ENCODE measurements at places on chromosomes 3 and 15. TPM values are rescaled to one million over a fixed set of nuclear protein-coding genes. Genes with fewer than 3 reads are reported as not detected.

DLEC1 gene
- 0.60 TPM for total RNA-seq

GRCh38 chr3:155766206-155766605 is 21.3 kb upstream of the PLCH1 start:
- DNase-seq, result no peak

DNA sequence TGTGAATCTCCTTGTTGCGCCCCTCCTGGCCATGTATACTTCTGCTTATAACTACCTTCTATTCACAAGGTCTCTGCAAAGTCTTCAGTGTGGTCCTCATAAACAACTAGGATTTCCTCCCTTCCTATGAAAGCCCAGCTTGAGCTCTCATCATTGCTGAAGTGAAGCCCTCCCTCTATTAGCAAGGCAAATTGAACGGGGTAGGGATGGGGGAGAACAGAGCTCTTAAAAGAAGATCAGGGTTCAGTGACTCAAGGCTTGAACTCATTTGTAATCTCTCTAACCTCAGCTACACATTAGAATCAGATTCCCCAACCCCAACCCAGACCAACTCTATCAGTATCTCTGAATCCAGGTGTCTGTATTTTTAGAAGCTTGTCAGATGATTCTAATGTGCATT is 88.3 kb upstream of the ST8SIA2 start:
- DNase-seq, result peak; percentile 22

SPTSSB gene
- 1.1 TPM for total RNA-seq

ACTRT3 gene
- total RNA-seq, result 0.31 TPM

DNA sequence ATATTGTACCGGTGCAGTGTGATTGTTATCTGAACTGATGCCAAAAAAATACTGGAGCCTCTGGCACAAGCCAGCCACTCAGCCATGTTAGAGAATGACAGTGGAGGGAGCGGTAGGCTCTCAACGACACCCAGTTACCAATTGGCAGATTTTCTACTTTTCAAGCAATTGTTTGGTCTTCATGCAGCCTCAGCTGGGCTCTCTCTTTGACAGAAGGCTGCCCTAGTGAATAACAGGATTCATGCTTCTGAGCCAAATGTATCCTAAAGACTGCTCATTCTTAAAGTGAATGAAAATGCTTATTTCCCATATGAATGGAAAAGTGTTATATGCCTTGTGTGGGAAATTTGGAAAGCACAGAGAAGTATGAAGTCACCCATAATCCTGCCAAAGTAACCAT is 261.2 kb upstream of the TRIM42 start:
- no peak for DNase-seq

AMIGO3 gene
- total RNA-seq, result not detected

SLC2A2 gene
- total RNA-seq, result not detected

DNA sequence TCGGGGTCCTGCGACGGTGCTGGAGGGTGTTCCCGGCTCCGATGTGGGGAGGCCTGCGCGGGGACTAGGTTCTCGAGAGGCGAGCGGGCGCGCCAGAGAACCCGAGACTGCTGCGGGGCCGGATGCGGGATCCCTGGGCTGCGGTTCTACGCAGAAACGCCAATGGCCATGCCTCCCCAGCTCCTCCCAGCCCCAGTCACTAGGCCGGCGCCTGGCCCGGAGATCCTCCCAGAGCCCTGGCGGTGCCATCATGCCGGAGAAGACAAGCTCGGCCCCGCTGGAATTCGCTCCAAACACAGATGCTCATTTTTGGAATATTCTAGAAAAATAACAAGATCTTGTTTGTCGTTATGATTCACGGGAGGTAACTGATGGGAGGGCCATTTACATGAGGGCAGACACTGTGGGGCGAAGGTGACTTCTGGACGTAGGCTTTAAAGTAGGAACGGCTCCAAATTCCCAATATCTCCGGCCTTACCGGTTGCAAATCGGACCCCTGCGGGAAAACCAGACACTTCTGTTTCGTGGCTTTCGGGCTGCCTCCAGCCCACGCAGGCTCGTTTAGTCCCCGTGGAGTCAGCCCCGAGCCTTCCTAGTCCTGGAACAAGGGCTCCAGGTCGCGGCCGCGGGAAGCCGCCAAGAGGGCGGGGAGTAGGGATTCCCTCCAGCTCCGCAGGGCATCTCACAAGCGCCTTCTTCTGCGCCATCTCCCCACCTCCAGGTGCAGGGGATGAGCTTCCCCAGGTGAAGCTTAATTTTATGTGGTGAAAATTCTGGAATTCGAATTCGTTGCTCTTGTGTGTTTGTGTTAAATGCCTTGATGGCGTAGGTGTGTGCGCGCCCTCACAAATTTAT is 74.8 kb upstream of the POLG start:
- peak; percentile 56 for DNase-seq

GRCh38 chr3:192326656-192327055 is 400.7 kb downstream of the FGF12 start:
- no peak for DNase-seq

- no peak for DNase-seq
Measured at GRCh38 chr3:10140996-10141546, 507 bp upstream of the VHL start.

DNA sequence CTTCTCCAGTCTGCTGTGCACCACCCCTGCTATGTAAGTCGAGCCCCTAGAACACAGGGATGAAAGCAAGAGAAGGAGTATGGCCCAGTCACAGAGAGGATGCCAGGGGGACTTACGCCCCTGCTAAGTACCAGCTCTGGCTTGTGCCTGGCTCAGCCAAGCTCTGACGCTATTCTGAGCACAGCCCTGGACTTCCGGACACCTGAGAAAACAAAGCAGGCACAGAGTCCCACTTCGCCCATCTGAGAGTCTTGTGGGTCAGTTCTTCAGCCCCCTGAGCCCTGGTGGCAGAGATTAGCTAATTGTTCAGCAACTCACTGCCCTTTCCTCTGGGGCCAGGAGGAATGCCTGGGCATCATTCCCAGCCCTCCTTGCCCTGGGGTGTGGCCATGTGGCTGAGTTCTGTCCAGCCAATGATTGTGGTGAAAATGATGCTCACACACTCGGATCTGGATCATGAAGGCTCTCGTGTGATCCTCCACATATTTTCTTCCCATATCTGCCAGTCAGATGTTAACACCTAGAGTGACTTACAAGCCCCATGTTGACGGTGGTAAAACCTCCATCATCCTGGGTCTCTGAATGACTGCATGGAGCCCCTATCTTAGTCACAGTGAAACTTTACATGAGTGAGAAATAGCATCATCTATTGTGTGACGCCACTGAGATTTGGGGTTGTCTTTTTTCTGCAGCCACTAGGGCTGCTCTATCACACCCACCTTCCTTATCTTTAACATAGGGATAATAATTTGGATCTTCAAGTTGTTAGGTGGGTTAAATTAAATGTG is 105.7 kb downstream of the TPRA1 start:
- DNase-seq, result no peak

DNA sequence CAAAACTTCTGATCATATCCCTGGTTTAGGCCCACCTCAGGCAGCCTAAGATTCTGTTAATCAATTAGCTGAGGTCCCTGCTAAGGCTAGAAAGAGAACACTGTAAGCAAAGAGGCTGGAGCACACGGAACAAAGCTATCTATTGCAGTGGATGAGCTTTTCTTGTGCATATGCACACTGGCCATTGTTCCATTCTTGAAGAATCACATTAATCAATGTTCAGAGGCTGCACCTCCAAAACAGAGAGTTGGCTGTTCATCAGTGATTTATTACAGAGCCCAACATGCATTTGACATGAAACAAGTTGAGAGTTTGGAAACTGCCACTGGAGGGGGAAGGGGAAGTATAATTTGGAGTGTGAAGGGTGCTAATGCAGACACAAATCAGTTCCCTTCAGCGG is 873.0 kb downstream of the ROBO1 start:
- DNase-seq, result peak; percentile 55

NGLY1 gene
- total RNA-seq, result 45.0 TPM

DNA sequence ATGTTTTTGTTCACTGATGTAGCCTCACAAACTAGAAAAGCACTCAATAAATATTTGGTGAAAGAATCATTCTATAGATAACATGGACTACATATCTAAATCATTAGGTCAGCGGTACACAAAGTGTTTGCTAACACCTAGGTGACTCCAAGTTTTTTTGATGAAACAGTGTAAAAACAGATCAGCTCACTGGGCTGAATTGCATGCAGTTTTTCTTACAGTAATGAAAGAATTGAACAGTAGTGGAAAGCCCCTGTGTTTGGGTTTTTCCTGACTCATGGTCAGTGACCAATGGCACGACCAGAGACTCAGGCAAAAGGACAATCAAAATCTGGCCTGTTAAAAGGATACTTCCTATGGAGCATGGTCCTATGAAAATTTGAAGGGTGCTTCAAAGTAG is 384.3 kb upstream of the EPHA6 start:
- DNase-seq, result no peak

CLEC3B gene
- total RNA-seq, result not detected

DNA sequence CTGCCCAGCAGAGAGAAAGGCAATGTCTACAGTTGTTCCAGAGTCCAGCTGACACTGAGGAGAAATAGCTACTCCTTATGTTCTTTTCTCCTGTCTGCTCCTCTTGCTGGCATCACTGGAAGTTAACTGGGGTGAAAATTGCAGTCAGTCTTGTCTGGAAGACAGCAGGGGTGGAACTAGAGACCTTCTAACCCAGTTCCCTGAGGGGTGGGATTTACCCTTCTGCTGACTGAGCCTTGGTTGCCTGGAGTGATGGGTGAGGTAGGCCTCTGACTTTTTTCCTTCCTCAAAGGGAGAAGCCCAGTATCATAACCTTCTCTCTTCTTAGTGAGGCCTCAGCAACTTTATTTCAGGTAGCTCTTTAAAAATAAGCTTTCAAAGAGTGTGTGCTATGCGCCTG is 16.2 kb downstream of the ZNF609 start:
- DNase-seq, result no peak

CACNA1D gene
- 0.25 TPM for total RNA-seq

GRCh38 chr3:70985572-70985971 is 598.0 kb downstream of the FOXP1 start:
- no peak for DNase-seq

DNA sequence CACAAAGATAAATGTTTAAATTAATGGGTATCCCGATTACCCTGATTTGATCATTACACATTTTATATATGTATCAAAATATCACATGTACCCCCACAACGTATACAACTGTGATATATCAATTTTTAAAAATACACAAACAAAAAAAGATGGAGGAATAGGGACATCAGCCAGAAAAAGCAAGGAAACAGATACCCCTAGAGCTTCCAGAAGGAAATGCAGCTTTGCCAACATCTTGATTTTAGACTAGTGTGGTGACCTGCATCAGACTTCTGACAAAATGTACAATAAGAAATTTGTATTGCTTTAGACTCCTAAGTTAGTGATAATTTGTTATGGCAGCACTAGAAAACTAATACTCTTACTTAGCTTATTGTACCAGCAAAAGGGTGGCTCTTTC is 483.8 kb downstream of the TUSC7 start:
- DNase-seq, result peak; percentile 6

EPB42 gene
- total RNA-seq, result not detected

GRCh38 chr3:61277411-61277810 is 26.2 kb upstream of the FHIT start:
- DNase-seq, result no peak

ROPN1 gene
- not detected for total RNA-seq

AMT gene
- total RNA-seq, result 35.4 TPM

GRCh38 chr3:129230311-129231019 is 18.9 kb upstream of the COPG1 start:
- no peak for DNase-seq

GRCh38 chr15:73992594-73992898 is 451 bp upstream of the STOML1 start:
- no peak for DNase-seq

ALDH1A2 gene
- total RNA-seq, result 30.8 TPM

GRCh38 chr15:90205886-90206285 is 4.8 kb downstream of the SEMA4B start:
- no peak for DNase-seq

- no peak for DNase-seq
Measured at GRCh38 chr3:120407508-120408287, 43.1 kb downstream of the FSTL1 start.

SLC22A14 gene
- not detected for total RNA-seq

DNA sequence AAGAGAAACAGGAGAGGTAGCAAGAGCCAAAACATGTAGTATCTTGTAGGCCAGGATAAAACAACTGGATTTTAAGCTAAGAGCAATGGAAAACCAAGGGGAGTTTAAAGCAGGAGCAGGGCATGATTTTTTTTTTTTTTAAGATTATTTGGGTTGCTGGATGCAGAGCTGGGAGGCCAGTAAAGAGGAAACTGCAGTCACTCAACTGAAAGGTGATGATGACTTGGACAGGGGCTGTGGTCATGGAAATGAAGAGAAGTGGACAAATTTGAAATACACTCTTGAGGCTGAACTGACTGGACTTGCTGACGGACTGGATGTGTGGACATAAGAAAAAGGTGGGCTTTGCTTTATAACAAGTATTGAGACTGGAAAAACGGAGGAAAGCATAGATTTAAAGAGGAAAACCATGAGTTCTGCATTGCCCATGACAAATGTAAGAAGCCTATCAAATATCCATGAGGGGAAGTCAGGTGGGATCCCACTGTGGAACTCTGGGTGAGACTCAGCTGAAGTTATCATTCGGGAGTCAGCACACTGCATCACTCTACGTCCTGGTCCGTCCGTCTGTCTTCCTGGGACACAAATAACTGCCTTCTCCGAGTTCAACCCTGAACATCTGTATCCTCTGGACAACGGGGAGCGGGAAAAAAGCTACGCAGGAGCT is 688 bp downstream of the XPC start:
- no peak for DNase-seq

- DNase-seq, result peak; percentile 15
Measured at GRCh38 chr3:178558637-178559036, 22.4 kb downstream of the KCNMB2 start.

- DNase-seq, result peak; percentile 2
Measured at GRCh38 chr3:140636406-140637138, 41.3 kb upstream of the TRIM42 start.

PRTG gene
- 508 TPM for total RNA-seq

- DNase-seq, result no peak
Measured at GRCh38 chr3:67524046-67524445, 130.4 kb downstream of the SUCLG2 start.

TCF12 gene
- 130 TPM for total RNA-seq

INSYN1 gene
- 0.17 TPM for total RNA-seq

BOC gene
- 35.2 TPM for total RNA-seq

- peak; percentile 52 for DNase-seq
Measured at GRCh38 chr3:58565621-58566397, 11.4 kb downstream of the FAM107A start.
